ENCODE measurements at places on chromosomes 16 and 17. TPM values are rescaled to one million over a fixed set of nuclear protein-coding genes. Genes with fewer than 3 reads are reported as not detected.
A peak's percentile ranks its signal among the peaks of the same experiment; 100 is the strongest.

DNA sequence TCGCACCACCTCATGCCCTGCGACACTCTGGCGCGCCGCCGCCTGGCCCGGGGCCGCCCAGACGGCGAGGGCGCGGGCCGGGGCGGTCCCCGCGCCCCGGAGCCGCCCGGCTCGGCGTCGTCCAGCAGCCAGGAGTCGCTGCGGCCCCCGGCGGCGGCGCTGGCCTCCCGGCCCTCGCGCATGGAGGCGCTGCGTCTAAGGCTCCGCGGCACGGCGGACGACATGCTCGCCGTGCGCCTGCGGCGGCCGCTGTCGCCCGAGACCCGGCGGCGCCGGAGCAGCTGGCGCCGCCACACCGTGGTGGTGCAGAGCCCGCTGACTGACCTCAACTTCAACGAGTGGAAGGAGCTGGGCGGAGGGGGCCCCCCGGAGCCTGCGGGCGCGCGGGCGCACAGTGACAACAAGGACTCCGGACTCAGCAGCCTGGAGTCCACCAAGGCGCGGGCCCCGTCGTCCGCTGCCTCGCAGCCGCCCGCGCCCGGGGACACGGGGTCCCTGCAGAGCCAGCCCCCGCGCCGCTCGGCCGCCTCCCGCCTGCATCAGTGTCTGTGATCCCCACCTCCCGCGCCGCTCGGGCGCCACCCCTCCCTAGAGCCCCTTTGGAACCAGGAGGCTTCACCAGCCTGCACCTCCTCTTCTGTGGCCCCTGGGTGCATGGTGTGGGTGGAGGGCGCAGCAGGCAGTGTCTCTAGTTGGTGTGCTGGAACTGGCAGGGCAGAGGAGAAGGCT, 82.3 kb downstream of the ARHGAP23 start:
- DNase-seq = no peak

GRCh38 chr16:85151603-85152413, 39.5 kb upstream of the CIBAR2 start:
- no peak for DNase-seq

DNA sequence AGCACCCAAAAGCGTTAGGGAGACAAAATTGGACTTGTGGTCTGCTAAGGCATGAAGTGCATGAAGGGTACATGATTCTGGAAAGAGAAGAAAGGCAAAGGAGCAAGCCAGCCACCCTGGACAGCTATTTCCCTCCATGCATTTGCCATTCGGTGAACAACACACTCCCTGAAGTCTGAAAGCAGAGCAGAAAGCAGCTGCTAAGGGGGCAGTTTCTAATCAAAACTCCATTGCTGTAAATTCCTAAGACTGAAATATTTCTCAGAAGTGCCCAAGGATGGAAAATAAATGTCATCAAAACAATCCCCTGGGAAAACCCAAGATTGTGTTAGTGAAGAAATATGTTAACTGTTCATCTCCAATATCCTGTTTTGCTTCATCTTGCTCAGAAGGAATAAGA, 44.3 kb downstream of the PMP22 start:
- DNase-seq = no peak

Gene UBALD2
- total RNA-seq = 238 TPM

DNA sequence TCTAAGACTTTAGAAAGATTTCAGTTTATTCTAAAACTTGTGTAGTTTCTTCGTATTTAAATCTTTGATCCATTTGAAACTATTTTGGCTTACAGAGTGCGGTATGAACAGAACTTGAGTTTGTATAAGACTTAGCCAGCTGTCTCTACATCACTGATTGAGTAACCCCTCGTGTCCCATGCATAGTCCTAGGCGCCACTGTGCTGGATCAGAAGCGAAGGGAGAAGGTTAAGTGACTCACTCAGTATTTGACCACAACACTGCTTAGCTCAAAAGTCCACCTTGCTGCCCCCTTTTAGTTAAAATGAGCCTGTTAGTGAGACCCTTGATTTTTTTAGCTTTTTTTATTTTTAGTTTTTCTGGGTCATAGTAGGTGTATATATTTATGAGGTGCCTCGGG, 28.4 kb downstream of the CD300LB start:
- no peak for DNase-seq

Gene MPP2
- total RNA-seq = 0.63 TPM

GRCh38 chr17:61159221-61159814, 240.3 kb upstream of the TBX2 start:
- no peak for DNase-seq

- no peak for DNase-seq
Measured at GRCh38 chr16:84829168-84829965, 9.6 kb downstream of the CRISPLD2 start.

DNA sequence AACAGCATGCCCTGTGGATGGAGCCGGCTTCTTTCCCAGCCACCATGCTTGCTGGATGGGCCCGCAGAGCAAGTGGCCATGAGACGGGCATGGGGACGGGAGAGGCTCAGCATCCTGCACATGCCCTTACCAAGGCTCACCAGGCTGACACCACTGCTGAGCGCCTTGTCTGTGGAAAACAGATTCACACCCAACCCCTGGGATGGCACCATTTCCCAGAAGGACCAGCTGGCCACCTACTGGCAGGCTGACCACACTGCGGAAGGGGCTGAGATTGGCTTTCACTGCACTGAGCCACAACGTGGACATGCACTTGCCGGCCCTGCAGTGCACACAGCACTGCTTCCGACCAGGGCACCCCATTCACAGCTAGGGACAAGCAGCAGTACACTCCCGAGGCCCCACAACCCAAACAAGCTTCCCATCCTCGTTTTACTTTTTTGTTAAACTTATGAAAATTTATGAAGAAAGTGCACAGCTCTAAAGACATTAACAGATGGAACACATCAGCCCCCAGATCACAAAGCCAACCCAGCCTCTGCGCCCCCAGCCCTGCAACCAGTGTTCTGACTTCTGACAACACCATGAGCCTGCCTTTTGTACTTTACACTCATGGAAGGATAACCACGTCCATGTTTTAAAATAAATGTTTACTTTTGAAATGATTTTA, 13.9 kb upstream of the KRTAP17-1 start:
- peak; percentile 18 for DNase-seq

Gene ARHGAP23
- total RNA-seq = 16.3 TPM
